ENCODE measurements at places on chromosomes 6 and 20.

GRCh38 chr6:22807261-22807660 lies 237.9 kb downstream of the HDGFL1 start:
- no peak for DNase-seq

- DNase-seq: no peak
Measured at GRCh38 chr6:4678506-4679300, 97.5 kb upstream of the CDYL start.

DNA sequence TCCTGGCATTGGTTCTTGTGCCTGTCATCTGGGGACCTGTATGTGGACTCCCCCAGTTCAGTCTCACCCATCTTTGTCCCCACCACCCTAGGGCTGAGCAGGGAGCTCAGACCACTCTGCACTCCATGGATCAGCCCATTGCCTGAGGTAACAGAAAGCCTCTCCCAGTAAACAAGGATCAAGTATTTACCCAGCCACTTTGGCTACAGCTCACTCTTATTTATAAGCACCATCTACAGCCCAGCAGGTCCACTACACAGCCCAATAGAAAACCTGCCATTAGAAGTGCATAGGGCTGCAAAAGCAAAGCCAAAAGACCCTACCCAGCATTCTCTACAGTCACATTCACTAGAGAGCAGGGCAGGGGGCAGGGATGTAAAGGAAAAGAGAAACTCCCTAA lies 335.0 kb upstream of the SYNCRIP start:
- no peak for DNase-seq

DNA sequence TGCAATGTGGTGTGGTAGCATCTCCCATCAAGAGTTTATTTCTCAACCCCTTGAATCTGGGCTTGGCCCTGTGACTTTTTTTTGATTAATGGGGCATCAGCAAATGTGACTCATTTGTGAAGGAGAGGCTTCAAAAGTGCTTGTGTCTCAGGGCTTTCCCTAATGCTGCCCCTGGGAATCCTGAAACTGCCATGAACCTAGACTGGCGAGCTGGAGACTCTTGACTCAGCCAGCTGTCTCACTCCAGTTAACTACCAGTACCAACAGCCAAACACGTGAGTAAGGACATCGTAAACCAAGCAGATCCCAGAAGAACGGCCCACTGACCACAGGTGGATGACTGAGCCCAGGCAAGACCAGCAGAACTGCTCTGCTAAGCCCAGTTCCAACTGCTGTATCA lies 72.8 kb upstream of the ADTRP start:
- DNase-seq: no peak

DNA sequence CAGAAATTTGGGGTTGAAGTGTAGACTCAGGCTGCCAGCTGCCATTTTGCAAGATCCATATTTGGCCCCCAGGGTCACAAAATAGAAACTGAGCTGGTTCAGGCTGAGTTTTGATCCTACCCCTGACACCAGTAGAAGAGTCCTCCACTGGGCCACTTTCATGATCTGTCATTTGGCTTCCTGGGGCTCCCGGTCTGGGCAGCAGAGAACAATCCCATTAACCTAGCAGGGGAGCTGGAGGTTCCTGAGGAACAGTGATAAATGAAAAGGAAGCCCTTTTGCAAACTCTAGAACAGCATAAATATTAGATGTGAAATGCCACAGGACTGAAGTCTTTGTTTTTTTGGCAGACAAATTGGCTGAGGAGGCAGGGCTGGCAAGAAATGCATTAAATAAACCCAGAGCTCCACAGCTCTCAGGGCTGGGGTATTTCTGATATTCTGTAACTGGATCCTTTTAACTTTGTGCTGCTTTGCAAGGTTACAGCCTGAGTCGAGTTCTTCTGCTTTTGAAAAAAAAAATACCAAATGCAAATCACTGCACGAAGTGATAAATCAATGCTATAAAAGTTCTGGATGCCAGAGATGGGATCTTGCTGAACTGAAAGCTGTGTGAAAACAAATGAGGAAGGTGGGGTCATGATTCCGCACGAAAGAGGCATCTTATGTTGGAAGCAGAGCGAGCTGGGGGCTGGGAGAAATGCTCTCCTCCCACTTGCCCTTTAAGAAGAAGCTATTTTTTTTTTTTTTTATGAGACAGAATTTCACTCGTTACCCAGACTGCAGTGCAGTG lies 64.4 kb downstream of the SULF2 start:
- DNase-seq: no peak

- DNase-seq: no peak
Measured at GRCh38 chr6:16998461-16998860, 103.4 kb upstream of the STMND1 start.

- DNase-seq: no peak
Measured at GRCh38 chr20:40359131-40359912, 329.7 kb downstream of the MAFB start.

DNA sequence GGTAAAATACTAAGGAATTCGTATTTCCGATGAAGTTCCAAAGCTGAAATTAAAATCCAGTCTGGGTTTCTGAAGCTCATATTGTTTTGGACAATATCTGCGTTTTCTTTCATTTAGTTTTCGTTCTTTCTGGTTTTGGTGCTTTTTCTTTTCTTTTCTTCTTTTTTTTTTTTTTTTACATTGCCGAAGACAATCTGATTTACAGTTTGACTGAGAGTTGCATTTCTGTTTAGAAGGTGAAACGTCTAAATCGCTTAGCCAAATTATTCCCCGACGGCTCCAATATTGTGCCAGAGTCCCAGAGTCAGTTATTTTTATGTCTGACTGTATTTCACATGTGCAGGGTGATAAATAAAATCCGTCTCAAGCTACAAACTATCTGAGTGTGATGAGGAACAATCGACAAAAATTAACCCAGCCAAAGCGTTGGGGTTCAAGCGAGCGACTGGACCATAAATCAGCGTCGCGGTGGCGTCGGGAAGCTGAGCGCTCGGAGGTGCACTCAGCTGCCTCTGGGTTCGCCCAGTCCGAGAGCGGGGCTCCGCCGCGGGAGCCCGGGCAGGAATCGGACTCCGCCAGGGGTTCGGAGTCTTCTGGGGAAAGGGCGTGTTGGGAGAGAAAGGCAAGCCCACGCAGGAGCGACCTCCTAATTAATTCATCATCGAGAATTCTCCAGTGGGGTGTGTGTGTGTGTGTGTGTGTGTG lies 8.2 kb upstream of the TBX18 start:
- DNase-seq: no peak

- no peak for DNase-seq
Measured at GRCh38 chr20:32052090-32052777, at the start of gene HCK. TSS of gene HCK (plus strand) at chr20:32052242.

- DNase-seq: no peak
Measured at GRCh38 chr6:20188630-20189075, 23.6 kb downstream of the MBOAT1 start.

- DNase-seq: no peak
Measured at GRCh38 chr6:11212664-11213063, 19.8 kb downstream of the NEDD9 start.

GRCh38 chr20:12262747-12263146 lies 345.1 kb downstream of the BTBD3 start:
- DNase-seq: no peak

DNA sequence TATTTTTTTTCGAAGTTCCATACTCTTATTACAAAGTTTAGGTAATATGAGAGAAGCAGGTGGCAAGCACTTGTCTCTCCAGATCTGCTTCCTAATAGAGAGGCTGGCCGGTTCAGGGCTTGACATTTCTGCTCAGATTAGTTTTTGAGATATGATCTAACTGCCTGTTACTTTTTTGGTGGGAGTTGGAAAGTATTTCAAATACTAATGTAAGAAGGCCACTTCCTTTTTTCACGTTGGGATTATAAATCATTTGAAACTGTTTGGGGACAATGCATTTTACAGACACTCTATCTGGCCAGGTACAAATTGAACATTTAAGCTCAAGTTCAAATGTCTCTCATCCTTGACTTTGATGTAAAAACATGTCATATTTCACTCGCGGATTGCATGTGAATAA lies 222.1 kb upstream of the SULF2 start:
- DNase-seq: no peak

- DNase-seq: no peak
Measured at GRCh38 chr6:104537180-104537579, 322.5 kb downstream of the HACE1 start.

- DNase-seq: no peak
Measured at GRCh38 chr6:15888798-15889772, 226.3 kb upstream of the DTNBP1 start.

DNA sequence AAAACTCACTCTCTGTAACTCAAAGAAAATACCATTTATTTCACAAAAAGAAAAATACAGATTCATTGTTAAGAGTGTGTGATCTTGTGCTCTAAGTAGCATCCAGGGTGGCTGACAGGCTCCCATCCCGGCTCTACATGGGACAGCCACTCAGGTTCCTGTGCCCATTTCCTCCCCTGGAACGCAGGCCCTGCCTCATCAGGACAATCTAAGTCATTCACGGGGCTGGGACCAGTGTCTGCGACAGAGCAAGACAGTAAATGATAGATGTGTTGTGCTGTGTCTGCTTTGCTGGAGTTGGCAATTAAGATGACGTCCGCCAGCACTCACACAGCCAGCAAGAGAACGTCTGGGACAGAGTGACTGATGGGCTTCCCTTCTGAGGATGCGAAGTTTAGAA lies 6.9 kb upstream of the FAM209A start:
- no peak for DNase-seq

DNA sequence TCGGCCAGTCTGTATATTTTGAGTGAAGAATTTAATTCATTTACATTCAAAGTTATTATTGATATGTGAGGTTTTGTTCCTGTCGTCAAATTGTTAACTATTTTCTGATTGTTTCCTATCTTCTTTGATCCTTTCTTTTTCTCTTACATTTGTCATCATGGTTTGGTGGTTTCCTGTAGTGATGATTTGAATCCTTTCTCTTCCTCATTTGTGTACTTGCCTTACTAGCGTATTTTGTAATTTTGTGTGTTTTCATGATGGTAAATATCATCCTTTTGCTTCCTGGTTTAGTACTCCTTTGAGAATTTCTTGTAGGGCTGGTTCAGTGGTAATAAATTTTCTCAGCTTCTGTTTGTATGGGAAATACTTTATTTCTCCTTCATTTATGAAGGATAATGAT lies 151.7 kb upstream of the CEP162 start:
- no peak for DNase-seq
